ENCODE measurements at places on chromosomes 16 and 17.

- no peak for DNase-seq
These were observed 253.8 kb upstream of the CDH11 start for GRCh38 chr16:65375651-65376050.

DNA sequence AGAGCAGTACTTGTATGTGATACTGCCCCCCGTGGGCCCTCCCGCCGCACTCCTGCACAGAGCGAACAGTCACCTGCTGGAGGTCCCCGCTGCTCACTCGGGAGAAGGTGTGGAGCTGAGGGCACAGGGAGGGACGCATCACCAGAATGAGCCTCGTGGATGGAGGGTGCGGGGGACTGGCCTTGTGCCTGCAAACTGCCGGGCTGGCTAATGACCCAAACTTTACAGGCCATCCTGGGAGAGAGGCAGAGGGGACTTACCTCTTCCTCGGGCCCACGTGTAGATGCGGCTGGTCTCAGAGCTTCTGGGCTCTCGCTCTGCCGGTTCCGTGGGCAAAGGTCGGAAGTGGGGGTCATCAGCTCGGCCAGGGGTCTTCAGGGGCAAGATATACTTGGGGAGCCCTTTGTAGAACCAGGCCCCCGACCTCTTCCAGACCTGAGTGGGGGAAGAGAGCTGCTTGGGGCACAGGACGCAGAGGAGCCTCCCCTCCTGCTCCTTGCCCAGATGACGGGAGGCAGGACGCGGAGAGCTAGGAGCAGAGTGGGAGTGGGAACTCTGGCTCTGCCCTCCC is 65.5 kb upstream of the DOC2B start:
- no peak for DNase-seq

- DNase-seq = no peak
These were observed 242.3 kb upstream of the ZFHX3 start for GRCh38 chr16:73290258-73290657.

DNA sequence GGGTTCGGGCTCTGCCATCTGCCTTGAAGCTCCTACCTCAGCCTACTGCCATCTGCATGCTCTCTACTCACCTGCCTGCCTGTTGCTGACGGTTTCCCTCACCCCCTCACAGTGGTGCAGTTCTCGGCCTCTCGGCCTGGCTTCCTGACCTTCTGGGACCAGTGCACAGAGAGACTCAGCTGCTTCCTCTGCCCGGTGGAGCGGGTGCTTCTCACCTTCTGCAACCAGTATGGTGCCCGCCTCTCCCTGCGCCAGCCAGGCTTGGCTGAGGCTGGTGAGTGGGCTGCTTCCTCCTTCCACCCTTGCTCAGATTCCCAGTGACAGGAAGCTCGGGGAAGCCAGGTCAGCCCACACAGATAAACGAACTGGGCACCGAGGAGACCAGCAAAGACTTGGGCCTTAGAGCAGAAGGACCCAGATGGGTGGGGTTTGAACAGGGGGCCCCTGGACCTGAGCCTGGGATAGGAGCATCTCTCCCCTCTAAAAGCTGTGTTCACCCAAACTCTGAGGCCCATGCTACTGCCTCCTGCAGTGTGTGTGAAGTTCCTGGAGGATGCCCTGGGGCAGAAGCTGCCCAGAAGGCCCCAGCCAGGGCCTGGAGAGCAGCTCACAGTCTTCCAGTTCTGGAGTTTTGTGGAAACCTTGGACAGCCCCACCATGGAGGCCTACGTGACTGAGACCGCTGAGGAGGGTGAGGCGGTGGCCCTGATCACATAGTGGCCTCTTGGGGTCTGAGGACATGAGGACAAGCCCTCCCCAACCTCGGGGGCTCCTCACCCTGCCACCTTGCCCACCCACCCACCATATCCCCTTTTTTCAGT is 16.4 kb downstream of the RIPOR1 start:
- DNase-seq = no peak

DNA sequence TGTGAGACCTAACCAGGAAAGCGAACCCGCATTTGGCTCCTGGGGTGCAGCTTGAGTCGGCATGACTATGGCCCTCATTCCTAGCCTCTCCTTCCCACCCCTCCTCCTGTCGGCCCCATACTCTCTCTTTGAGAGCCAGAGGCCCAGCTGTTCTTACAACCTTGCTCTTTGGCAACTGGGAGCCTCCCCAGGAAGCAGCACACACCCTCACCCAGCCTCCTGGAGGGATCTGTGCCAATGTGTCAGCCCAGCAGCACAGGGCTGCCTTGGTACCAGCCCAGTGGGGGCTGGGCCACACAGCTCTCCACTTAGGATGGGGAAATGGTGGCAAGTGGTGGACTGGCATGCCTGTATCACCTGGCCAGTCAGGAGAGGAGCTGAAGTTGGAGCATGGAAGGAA is 70.3 kb upstream of the LGALS9 start:
- no peak for DNase-seq

DNA sequence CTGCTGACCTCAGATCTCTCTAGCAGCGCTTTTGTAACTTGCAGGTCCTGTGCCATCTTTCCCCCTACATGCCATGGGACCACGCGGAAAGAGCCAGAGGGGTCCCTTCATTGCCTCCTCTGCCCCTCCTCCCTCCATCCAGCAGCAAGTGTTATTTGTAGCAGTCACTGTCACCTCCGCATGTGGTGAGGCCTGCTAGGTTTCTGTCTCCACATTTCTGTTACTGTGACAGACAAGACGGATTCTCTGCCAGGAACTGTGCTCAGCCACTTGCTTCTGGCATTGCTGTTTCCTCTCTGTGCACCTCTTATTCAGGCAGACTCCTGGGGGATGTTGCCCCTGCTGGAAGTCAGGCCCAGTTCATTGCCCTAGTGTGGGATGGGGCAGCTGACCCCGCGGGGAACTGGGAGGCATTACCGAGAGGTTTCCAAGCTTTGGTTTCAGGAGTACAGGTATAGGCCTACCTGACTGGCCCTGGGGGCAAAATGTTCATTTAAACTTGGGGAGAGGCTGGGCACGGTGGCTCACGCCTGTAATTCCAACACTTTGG is 61.2 kb downstream of the RAB11FIP4 start:
- no peak for DNase-seq

GRCh38 chr16:5024632-5025031 is 9.1 kb downstream of the NAGPA start:
- no peak for DNase-seq

DNA sequence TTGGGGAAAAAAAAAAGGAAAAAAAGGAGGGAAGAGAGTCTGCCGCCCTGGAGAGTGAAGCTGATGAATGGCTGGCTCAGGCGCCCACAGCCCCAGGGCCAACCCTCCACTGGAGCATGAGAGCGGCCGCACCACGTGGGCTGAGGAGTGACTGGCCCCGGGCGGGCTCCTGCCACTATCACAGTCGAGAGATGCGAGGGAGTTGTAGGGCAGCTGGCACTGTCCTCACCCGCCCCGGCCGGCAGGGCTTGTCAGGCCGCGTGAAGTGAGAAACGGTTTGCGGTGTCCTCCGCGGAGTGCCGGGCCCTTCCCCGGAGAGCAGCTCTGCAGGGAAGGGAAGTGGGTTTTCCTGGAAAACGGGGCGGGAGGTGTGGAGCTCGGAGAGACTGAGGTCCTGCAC is 45.9 kb downstream of the JPH3 start:
- DNase-seq = no peak

DNA sequence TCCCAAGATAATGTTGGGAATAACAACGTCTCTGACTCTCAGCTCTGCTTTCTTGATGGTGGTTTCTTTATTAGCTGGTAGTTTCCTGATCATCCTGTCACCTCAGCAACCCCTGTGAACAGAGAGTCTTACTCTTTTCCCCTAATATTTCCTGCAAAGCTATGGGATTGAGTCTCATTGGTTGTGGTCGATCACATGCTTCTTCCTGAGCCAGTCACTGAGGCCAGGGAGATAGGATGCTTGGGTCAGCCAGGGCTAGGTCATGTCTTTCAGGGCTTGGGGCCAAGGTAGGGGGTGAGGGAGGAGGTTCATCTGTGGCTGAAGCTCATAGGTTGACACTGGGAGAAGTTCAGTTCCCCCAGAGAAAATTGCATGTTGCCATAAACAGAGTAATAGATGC is 114.3 kb downstream of the ABCC1 start:
- DNase-seq = no peak

DNA sequence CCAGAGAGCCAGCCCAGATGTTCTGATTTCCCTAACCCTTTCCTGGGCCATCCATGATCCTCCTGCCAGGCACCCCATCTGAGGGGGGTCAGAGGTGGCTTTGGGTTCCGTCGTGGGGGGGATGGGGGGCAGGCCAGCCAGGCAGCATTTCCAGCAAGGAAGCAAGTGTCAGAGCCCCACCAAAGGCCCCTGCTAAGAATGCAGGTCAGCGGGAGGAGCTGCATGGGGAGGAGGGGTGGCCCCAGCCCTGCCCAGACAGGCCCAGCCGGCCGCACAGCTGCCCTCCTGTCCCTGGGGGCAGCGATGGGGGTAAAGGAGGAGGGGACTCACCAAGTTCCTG is 2.3 kb upstream of the SCRN2 start:
- DNase-seq = no peak

GRCh38 chr17:46063241-46063640 is 64.2 kb downstream of the STH start:
- DNase-seq = no peak

GRCh38 chr17:69908626-69909368 is 166.2 kb upstream of the KCNJ16 start:
- DNase-seq = no peak

DNA sequence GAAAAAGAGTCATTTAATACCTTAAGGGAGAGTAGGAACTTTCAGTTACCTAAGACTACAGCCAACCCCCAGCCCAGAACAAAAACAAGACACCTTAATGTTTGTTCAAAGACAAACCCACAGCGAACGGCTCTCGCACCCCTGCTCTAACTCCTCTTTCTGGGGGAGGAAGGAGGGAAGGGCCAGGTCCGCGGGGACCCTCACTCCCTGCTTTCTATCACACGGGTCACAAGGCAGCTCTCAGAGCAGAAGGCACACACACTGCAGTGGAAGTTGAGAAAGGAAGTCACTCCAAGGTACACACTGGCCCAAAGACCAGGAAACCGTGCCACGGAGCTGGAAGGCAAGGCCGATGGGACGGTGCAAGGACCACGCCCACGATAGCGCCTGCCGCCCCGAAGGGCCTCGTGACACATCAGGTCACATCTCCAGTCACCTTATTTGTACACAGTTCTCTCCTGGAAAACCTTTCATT is 10.0 kb downstream of the LITAFD start:
- no peak for DNase-seq

DNA sequence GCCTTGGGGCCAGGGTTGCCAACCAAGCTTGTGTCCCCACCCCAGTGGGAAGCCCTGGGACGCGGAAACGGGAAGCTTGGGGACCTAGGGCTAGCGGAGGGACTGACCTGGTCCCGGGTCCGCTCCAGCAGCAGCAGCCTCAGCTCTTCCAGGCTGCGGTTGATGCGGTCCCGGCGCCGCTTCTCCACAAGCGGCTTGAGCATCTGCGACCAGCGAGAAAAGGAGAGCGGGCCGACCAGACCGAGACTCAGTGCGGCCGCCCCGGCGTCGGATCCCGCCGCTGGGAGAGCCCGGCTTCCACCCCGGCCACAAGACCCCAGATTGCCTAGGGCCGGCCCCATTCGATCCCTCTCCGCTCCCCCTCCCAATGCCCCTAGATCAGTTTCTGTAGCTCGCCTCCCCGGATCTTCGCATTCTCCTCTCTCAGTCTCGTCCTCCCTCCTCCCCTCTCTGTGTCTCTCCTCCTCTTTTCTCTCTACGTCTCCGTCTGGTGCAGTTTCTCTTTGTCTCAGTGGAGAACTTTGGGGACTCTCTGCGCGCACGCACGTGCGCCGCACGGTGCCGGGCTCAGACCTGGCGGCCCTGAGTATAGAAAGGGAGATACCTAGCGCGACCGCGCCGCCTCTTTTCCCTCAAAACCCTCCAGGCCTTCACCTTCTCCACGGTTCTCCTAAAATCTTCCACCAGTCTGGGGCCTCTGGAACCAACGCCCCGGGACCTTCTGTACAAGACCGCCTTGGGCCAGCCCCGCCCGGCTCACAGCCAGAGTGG is 797 bp downstream of the HES7 start:
- DNase-seq = no peak

DNA sequence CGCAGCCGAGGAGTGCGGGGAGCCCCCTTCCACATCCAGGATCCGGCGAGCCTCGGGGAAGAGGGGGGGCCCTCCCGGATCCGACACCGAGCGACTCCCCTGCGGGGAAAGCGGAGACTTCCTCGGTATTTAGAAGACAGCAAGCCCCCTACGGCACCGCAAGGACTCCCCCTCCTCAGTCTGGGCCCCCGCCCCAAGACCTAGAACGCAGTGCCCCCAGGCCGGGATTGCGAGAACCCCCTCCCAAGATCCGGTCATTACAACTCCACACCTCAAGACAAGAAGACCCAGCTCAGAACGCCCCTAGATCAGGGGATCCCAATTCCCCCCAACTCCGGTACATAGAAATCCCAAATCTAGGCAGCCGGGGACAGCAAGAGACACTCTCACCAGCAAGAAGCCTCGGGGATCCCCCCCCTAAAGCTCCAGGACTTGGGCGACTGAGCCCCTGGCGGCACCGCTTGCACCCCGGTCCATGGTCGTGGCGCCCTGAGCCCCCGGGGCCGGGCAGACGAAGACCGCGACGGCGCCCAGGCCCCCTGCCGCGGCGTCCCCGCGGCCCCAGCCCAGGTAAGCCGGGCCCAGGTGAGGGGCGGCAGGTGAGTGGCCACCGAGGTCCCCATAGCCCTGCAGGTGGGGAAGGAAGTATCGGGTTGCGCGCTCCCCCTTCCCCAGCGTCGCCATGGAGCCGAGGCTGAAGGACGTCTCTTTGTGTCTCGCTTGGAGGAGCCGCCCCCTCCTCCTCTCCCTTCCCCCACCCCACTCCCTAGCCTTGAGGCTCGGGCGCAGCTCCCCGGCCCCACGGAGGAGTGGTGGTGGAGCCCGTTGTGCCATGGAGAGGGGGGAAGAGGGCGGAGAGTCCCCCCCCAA is 641 bp downstream of the SBK1 start:
- DNase-seq = no peak

GRCh38 chr17:63774969-63775265 is 947 bp downstream of the DDX42 start:
- DNase-seq = no peak

DNA sequence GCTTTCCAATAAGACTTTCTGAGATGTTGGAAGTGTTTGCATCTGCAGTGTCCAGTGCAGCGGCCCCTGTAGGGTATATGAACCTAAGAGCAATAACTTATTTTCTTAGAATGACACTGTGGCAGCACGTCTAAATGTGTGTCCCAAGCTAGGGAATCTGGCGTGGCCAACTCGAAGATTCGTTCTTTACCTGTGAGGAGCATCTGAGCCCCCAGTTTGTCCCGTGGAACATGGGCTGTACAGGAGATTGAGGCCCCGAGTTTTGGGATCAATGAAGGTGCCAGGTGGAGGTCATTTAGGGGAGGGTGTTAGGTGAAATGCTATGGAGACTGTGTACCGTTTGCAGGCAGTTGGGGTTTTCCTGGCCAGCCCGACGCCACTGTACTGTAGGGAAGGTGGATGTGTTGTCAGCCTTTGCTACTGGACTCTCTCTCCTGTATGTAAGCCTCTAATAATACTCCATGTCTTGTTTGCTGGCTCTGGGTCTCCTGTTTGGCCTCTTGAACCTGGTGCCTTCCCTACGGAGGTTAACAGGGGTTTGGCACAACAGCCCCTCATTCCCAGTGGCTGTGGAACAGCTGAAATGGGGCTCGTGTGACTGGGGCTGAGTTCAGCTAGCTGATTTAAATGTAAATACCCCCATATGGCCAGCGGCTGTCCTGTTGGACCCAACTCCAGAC is 45.5 kb upstream of the SDK2 start:
- no peak for DNase-seq

All from Ammon's horn (tissue), 1 donor.